ENCODE measurements at places on chromosomes 2 and 18. TPM values are rescaled to one million over a fixed set of nuclear protein-coding genes. Genes with fewer than 3 reads are reported as not detected.

The TCF7L1 gene
- 0.07 TPM for total RNA-seq

The MC4R gene
- not detected for total RNA-seq

The ZSWIM2 gene
- total RNA-seq = not detected

The RAB6C gene
- total RNA-seq = not detected

The ANKRD44 gene
- total RNA-seq = 87.8 TPM

The HJURP gene
- 127 TPM for total RNA-seq

The SIGLEC15 gene
- total RNA-seq = not detected

The CLEC4F gene
- total RNA-seq = not detected

All from activated naive CD4-positive, alpha-beta T cell treated with anti-CD3 and anti-CD28 coated beads for 36 hours (primary cell).